Activated gamma-delta T cell treated with Interleukin-2 at 50 U/mL for 16 hours (primary cell): ENCODE measurements at places on chromosomes 3 and 15.

DNA sequence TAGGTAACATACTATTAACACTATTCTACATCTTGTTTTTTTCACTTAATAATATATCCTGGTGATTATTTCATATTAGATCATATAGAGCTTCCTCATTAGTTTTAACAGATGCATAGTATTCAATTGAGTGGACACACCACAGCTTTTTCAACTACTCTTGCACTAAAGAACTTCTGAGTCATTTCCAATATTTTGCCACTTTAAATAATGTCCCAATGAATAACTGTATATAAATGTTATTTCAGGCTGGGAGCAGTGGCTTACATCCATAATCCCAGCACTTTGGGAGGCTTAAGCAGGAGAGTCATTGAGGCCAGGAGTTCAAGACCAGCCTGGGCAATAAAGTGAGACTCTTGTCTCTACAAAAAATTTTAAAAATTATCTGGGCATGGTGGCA lies 26.9 kb downstream of the MAP1A start:
- no peak for DNase-seq

DNA sequence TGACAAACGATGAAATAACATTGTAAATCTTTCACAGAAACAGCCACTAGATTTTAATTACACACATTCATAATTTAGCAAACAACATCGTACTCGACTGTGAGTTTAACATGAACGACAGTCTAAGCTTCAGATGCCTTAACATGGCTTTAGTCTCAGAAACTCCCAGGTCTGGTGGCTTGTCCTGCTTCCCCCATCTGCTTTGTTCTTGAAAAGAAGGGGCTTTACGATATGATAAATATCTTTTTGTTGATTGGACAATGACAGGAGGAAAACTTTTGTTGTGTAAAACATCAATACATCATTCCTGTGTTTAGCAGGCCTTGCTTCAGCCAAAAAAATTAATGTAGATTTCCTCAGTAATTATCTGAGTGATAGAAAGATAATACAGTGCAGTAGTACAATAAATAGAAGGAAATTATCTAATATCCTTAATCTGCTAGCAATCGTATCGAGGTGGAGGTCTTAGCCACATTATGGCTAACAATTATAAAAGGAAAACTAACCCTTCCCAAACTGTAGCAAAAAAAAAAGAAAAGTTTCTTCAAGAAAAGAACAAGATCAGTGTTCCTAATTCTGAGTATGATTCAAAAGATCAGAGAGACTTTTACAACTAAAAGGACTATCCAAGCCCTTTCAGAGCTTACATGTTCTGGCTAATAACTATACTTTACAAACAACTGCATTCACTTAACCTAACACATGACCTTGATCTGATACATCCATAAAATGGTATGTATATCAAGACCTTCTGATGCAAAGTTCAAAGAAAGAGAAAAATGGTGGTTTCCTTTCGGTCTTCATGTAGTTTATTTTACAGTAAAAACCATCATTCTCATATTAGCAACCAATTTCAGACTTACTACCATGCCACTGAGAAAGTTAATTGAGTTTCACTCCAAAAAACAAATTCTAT lies 535.7 kb downstream of the FOXP1 start:
- DNase-seq, result no peak

GRCh38 chr3:126267169-126267975 lies 87.0 kb upstream of the ALDH1L1 start:
- no peak for DNase-seq

GRCh38 chr3:64888840-64889392 lies 201.1 kb upstream of the ADAMTS9 start:
- DNase-seq, result no peak

DNA sequence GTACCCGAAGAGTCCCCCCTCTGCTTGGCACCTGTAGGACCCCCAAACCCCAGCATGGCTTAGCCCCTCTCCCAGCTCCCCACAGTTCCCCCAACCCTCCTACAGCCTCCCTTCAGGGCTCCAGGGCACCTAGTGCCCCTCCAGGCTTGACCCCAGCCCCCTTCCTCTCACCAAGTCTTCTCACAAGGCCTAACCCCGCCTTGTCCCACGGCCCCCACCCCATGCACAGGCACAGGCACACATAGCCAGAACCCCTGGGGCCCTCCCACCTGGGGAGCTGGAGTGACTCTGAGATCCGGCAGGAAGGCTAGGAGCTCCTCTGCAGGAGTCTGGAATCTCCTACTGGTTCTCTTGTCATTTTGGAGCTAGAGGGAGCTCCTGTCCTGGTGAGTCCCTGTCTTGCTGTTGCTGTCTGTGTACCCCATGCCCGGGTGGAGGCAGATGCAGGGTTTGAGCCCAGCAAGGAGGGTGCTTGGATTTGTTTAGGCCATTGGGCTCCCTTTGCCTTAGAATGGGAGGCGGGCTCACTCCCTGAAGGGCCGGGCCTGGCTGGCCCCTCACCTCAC lies 39.6 kb downstream of the KLF13 start:
- DNase-seq, result no peak

GRCh38 chr3:180417241-180417640 lies 184.7 kb upstream of the TTC14 start:
- no peak for DNase-seq

- DNase-seq, result no peak
Observed at GRCh38 chr3:133096900-133097613, 58.9 kb downstream of the TMEM108 start.

GRCh38 chr15:52496175-52496574 lies 32.5 kb downstream of the MYO5A start:
- DNase-seq, result no peak

GRCh38 chr3:171775943-171776342 lies 34.3 kb downstream of the PLD1 start:
- no peak for DNase-seq

DNA sequence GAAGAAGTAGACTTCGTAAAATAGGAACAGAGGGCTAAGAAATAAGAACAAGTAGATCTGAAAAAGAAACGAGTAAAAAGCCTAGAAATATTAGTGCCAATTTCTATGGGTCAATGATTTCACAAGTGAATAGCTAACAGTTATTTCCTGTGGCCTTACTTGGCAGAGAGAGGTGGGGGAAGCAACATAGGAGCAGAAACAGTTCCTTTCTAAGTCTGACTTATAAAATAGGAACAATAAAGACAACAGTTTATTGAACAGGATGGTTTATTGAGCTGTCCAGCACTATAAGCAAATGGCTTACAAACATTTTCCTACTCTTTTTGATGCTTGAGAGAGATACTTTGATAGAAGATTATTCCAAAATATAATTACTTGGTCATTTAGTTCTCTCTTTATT lies 37.9 kb downstream of the AGTR1 start:
- DNase-seq, result no peak

DNA sequence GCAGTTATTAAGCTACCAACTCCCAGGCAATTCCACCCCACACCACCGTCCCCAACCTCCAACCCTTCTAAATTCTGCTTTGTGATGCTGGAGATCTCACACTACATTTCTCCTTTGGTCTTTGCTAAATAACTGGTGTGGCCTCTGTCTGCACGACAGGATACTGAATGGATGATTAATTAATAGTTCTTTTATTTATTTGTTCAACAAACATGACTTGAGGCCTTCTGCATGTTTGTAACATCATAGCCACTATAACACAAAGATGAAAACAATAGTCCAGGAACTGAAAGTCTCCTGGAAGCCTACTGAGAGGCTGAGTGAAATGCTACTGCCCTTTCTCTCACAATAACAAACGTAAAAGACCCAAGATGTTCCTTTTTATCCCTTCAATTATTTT lies 609.5 kb upstream of the UBE2E2 start:
- no peak for DNase-seq

- no peak for DNase-seq
Observed at GRCh38 chr3:194779729-194780224, 94.1 kb downstream of the FAM43A start.

GRCh38 chr3:6697285-6697684 lies 163.6 kb upstream of the GRM7 start:
- no peak for DNase-seq

GRCh38 chr15:52567871-52568600 lies 794 bp downstream of the ARPP19 start:
- DNase-seq, result peak; percentile 24

DNA sequence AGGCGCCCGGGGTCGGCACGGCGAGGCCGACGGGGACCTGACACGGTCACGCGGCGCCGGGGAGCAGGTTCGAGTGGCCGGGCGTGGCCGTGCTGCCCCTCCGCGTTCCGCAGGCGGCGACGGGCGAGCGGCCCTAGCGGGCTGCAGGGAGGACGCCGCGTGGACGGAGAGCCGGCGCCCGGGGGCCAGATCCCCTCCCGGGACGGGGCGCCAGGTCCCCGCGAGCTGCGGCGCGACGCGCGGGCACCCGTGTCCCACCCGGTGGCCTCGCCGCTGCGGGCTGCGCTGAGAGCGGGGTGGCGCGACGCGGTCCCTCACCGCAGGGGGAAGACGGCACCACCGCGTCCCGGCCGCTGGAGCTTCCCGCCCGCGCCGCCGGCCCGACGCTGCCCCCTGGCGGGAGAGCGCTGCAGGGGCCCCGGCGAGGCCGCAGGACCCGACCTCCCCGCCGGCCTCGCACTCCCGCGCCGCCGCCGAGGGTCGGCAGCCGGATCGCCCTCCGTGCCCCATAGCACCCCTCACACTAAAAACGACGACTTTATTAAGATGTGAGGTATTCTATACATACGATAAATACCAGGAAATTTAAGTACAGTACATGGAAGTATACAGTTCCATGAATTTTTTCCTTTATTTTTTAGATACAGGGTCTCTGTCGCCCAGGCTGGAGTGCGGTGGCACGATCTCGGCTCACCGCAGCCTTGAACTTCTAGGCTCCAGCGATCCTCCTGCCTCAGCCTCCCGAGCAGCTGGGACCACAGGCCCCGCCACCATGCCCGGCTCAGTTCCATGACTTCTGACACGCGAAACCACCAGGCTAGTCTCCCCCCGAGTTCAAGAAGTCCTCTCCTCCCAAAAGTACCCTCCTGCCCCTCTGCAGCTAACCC lies 1.3 kb upstream of the PIGZ start:
- peak; percentile 55 for DNase-seq

- DNase-seq, result no peak
Observed at GRCh38 chr15:41908736-41909461, 15.0 kb upstream of the SPTBN5 start.

- no peak for DNase-seq
Observed at GRCh38 chr15:47829667-47830066, 112.4 kb downstream of the SEMA6D start.

DNA sequence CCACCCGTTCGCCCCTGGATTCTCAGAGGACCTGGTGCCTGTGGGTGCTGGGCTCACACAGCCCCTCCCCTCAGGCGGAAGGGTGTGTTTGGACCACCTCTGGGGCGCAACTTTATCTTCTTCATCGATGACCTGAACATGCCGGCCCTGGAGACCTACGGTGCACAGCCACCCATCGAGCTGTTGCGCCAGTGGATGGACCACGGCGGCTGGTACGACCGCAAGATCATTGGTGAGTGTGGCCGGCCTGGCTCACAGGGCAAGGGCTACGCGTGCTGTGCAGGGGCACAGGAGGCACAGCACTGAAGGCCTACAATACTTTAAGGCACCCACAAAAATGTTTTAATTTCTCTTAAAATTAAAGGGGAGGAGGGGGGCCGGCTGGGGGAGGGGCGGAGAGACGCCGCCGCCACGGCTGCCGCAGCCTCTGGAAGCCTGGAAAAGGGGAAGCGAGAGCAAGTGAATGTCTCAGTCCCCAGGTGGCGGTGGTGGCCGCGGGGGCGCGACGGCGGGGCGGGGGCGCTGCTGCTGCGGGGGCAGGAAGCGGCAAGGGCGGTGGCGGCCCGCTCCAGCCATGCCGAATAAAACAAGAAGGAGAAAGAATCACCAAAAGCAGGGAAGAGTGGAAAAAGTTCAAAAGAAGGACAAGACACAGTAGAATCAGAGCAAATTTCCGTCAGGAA lies 56.8 kb downstream of the DNAH1 start:
- no peak for DNase-seq

- DNase-seq, result no peak
Observed at GRCh38 chr3:72299321-72299802, 514.4 kb upstream of the PROK2 start.

DNA sequence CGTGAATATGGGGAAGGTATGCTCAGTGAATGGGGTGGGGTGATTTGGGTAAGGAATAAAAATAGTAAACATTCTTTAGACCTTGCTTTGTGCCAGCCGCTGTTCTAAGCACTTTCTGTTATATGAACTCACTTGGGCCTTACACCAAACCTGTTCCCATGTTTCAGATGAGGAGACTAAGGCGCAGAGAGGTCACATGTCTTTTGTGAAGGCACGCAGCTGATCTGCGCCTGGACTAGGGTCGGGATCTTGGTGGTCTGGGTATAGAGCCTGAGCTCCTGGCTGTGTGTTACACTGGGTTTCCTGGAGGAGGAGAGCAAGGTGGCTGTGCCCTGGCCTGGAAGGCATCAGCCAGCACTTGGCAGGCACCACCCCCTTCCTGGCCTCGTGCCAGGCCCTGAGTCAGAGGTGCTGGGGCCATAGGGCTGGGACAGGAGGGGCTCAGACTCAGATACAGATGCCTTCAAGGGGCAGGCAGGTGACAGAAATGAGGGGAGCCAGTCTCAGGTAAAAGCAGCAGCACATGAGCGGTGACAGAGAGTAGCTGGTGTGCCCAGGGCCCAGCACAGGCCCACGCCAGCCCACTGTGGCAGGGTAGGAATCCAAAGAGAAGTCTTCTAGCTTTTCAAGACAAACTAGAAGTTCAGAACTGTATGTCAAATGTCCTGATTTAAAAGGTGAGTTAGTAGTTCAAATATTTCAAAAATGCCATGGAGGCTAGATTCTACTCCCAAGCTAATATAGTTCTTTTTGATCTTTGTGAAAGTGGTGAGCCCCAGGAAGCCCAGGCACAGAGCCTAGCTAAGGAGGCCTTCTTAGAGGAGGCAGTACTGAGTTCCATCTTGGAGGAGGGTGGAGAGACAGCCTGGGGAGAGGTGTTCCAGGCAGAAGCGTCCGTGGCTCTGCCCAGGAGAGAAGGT lies 83.1 kb downstream of the DNAJB8 start:
- peak; percentile 74 for DNase-seq

GRCh38 chr15:64702816-64703631 lies 72.4 kb downstream of the RBPMS2 start:
- peak; percentile 96 for DNase-seq

GRCh38 chr3:90005281-90005847 lies 897.9 kb downstream of the EPHA3 start:
- no peak for DNase-seq

DNA sequence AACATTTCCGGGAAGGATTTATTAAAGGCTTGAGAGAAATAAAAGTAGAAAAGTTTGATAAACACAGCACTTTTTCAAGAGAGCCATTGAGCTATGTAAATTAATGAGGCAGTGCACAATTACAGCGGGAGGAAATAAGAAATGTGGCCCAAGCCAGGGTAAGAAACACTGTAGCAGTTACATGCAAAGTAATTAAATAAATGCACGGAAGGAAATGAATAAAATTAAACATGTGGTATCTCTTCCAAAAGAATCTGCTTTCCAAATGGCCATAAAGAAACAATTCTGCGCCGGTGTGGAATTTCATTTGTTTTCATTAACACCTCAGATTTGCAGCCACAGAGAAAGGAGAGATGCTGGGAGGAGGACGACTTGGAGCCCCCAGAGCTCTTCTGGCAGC lies 35.3 kb downstream of the ZPLD1 start:
- no peak for DNase-seq
